Uterine smooth muscle cell (primary cell): ENCODE measurements at places on chromosomes 3 and 15. TPM values are rescaled to one million over a fixed set of nuclear protein-coding genes. Genes with fewer than 3 reads are reported as not detected.

Gene CHRNA7
- 0.37 and 1.2 TPM in 2 replicates for total RNA-seq

Gene PLEKHO2
- total RNA-seq: 15.8 and 16.9 TPM in 2 replicates

Gene SLC2A2
- not detected in 2 replicates for total RNA-seq

Gene VILL
- 5.3 and 7.9 TPM in 2 replicates for total RNA-seq

Gene ATXN7
- total RNA-seq: 11.9 and 14.3 TPM in 2 replicates

Gene ITIH1
- total RNA-seq: not detected in 2 replicates

Gene WDR49
- total RNA-seq: under 0.01 and 0.25 TPM in 2 replicates

Gene SNTN
- total RNA-seq: not detected in 2 replicates

Gene TRH
- total RNA-seq: not detected in 2 replicates

Gene EPHA3
- total RNA-seq: 1.9 and 2.2 TPM in 2 replicates
